Mesothelial cell of epicardium (in vitro differentiated cells): ENCODE measurements at places on chromosomes 5 and 9. TPM values are rescaled to one million over a fixed set of nuclear protein-coding genes. Genes with fewer than 3 reads are reported as not detected.
A peak's percentile ranks its signal among the peaks of the same experiment; 100 is the strongest.

- no peak overlapping the region for H3K27ac ChIP-seq
- H3K27me3 ChIP-seq = no peaks in the 10 kb centered on the region
- no peaks in the 10 kb centered on the region for H3K36me3 ChIP-seq
- no peak overlapping the region for H3K4me3 ChIP-seq
- no peaks in the 10 kb centered on the region for H3K4me1 ChIP-seq
Measured at GRCh38 chr5:152634586-152634985, 229.5 kb upstream of the NMUR2 start.

GRCh38 chr5:52356311-52356918 is 431.3 kb upstream of the ITGA1 start:
- peaks cover 31% of the 10 kb centered on the region for H3K4me1 ChIP-seq
- no peak for DNase-seq
- no peaks in the 10 kb centered on the region for H3K27me3 ChIP-seq
- no peak overlapping the region for H3K4me3 ChIP-seq
- no peak overlapping the region for H3K27ac ChIP-seq

DNA sequence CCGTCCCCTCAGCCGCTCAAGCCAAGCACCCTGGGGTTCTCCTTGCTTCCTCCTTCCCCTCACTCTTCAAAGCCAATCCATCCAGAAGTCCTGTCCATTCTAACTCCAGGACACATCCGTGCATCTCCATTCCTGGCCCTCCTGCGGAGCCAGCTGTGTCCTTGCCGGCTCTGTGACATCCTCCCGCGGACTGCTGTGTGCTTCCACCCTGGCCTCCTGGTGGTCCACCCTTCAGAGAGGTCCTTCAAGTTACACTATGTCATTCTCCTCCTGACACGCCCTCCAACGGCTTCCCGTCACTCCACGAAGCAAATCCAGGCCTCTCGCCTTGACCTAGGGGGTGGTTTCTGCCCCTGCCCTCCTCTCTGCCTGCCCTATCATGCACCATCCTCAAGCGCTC is 13.0 kb upstream of the SCGB3A1 start:
- no peak overlapping the region for H3K4me3 ChIP-seq
- DNase-seq = no peak
- H3K4me1 ChIP-seq = peaks cover 10% of the 10 kb centered on the region
- no peak overlapping the region for H3K27ac ChIP-seq
- no peaks in the 10 kb centered on the region for H3K36me3 ChIP-seq

Gene BAAT
- 0.07 TPM in 2 of 3 replicates, not detected in the other for total RNA-seq

Gene OR1Q1
- not detected in 3 replicates for total RNA-seq

Gene ANXA2R
- total RNA-seq = 1.4 to 1.9 TPM (median 1.7 TPM) in 3 replicates

Gene DDX46
- 61.3 to 64.9 TPM (median 61.7 TPM) in 3 replicates for total RNA-seq

GRCh38 chr9:20898885-20899554 is 132.4 kb downstream of the HACD4 start:
- no peaks in the 10 kb centered on the region for H3K27me3 ChIP-seq
- H3K4me1 ChIP-seq = peaks cover 11% of the 10 kb centered on the region
- no peak overlapping the region for H3K4me3 ChIP-seq
- H3K36me3 ChIP-seq = peaks cover 15% of the 10 kb centered on the region

Gene BRINP1
- total RNA-seq = 11.4 to 13.2 TPM (median 13.0 TPM) in 3 replicates

GRCh38 chr9:105281272-105281671 is 36.8 kb downstream of the SLC44A1 start:
- no peaks in the 10 kb centered on the region for H3K36me3 ChIP-seq
- H3K4me1 ChIP-seq = peaks cover under 1% of the 10 kb centered on the region

Gene HSPB3
- total RNA-seq = not detected in 3 replicates

DNA sequence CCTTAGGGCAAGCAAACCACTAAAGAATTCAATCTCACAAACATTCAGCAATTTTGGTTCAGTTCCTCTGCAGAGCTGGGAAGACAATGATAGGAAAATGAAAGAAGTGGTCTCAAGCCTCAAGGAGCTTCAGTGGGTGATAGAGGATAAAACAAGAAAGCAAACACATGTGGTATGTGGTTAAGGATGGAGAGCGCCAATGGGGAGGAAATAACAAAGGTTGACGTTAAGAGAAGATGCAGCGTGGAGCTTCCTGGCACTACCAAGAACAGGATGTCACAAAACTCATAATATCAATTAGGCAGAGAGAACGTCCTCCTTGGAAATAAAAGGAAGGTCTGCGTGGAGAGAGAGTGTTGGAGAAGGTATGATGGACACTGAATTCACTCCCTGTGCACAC is 411.4 kb upstream of the DAP start:
- no peak overlapping the region for H3K4me3 ChIP-seq
- H3K27me3 ChIP-seq = peaks cover 14% of the 10 kb centered on the region
- DNase-seq = no peak
- no peaks in the 10 kb centered on the region for H3K36me3 ChIP-seq

Gene KIF24
- total RNA-seq = 3.5 to 3.9 TPM (median 3.5 TPM) in 3 replicates

GRCh38 chr5:152689250-152689711 is 284.2 kb upstream of the NMUR2 start:
- no peaks in the 10 kb centered on the region for H3K36me3 ChIP-seq
- H3K4me1 ChIP-seq = peaks cover 7% of the 10 kb centered on the region
- no peak for DNase-seq
- no peak overlapping the region for H3K4me3 ChIP-seq

Gene GOLM1
- total RNA-seq = 101 to 109 TPM (median 106 TPM) in 3 replicates

DNA sequence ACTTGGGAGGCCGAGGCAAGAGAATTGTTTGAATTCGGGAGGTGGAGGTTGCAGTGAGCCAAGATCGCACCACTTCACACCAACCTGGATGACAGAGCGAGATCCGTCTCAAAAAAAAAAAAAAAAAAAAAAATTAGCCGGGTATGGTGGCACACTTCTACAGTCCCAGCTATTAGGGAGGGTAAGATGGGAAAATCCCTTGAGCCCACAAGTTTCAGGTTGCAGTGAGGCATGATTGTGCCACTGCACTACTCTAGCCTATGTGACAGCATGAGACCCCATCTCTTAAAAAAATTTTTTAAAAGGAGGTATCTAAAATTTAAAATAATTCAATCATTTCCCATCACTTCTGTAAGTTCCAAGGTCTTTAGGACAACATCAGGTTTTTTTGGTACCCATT is 26.0 kb downstream of the PSIP1 start:
- peaks cover 16% of the 10 kb centered on the region for H3K4me1 ChIP-seq
- H3K4me3 ChIP-seq = no peak overlapping the region
- peaks cover 15% of the 10 kb centered on the region for H3K36me3 ChIP-seq

Gene INSL6
- total RNA-seq = not detected in 3 replicates

- no peaks in the 10 kb centered on the region for H3K27me3 ChIP-seq
- H3K36me3 ChIP-seq = no peaks in the 10 kb centered on the region
- peaks cover 10% of the 10 kb centered on the region for H3K4me1 ChIP-seq
- DNase-seq = no peak
- H3K4me3 ChIP-seq = no peak overlapping the region
- no peak overlapping the region for H3K27ac ChIP-seq
Measured at GRCh38 chr9:75858497-75859092, 31.9 kb upstream of the PCSK5 start.

- H3K27me3 ChIP-seq = peaks cover 10% of the 10 kb centered on the region
- H3K36me3 ChIP-seq = no peaks in the 10 kb centered on the region
Measured at GRCh38 chr9:38339087-38339486, 53.4 kb upstream of the ALDH1B1 start.

GRCh38 chr5:191949-192690 is 825 bp downstream of the LRRC14B start:
- peaks cover 11% of the 10 kb centered on the region for H3K4me1 ChIP-seq
- H3K27me3 ChIP-seq = no peaks in the 10 kb centered on the region
- H3K36me3 ChIP-seq = no peaks in the 10 kb centered on the region
- no peak overlapping the region for H3K4me3 ChIP-seq
- H3K27ac ChIP-seq = no peak overlapping the region

Gene LIX1
- 9.9 to 12.0 TPM (median 10.7 TPM) in 3 replicates for total RNA-seq

- peak overlapping the region; percentile 6 for H3K27ac ChIP-seq
- H3K4me1 ChIP-seq = no peaks in the 10 kb centered on the region
- peaks cover 40% of the 10 kb centered on the region for H3K36me3 ChIP-seq
- H3K27me3 ChIP-seq = no peaks in the 10 kb centered on the region
Measured at GRCh38 chr5:138936225-138936967, 61.3 kb upstream of the LRRTM2 start.

Gene CDHR2
- total RNA-seq = 0.45 to 1.1 TPM (median 0.50 TPM) in 3 replicates
